ENCODE measurements at places on chromosomes 6 and 20. TPM values are rescaled to one million over a fixed set of nuclear protein-coding genes. Genes with fewer than 3 reads are reported as not detected.

Gene HLA-DOB
- total RNA-seq, result not detected

Gene PGC
- total RNA-seq, result not detected

Gene PERP
- 23.7 TPM for total RNA-seq

Gene LY86
- total RNA-seq, result 6.5 TPM

Gene TTK
- not detected for total RNA-seq

Gene GPR31
- total RNA-seq, result not detected

Data from thoracic aorta (tissue), 2 donors.